ENCODE measurements at places on chromosomes 3 and 15.

DNA sequence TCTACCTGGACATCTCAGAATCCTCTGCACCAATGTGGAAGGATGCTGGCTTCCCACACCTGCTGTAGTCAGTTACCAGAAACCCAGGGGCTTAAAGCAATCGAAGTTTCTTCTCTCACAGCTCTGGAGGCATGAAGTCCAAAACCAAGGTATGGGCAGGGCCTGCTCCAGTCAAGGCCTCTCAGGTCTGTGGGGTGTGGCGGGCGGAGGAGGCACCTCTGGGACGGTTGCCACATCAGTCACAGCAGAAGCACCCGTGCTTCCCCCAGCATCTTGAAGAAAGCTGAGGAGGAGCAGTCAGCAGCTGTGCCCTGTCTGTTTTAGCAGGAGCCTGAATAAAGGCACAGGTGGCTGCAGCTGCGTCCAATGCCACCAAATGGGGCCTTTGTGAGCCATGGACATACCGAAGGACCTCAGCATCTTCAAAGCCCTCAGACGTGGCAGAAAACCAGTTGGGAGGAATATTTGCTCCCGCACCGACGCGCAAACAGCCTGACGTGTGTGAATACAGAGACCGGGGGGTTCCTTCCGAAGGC, 68.9 kb downstream of the TFRC start:
- no peak for DNase-seq

GRCh38 chr3:171199473-171199829, 172.9 kb upstream of the SLC2A2 start:
- DNase-seq: peak; percentile 28

DNA sequence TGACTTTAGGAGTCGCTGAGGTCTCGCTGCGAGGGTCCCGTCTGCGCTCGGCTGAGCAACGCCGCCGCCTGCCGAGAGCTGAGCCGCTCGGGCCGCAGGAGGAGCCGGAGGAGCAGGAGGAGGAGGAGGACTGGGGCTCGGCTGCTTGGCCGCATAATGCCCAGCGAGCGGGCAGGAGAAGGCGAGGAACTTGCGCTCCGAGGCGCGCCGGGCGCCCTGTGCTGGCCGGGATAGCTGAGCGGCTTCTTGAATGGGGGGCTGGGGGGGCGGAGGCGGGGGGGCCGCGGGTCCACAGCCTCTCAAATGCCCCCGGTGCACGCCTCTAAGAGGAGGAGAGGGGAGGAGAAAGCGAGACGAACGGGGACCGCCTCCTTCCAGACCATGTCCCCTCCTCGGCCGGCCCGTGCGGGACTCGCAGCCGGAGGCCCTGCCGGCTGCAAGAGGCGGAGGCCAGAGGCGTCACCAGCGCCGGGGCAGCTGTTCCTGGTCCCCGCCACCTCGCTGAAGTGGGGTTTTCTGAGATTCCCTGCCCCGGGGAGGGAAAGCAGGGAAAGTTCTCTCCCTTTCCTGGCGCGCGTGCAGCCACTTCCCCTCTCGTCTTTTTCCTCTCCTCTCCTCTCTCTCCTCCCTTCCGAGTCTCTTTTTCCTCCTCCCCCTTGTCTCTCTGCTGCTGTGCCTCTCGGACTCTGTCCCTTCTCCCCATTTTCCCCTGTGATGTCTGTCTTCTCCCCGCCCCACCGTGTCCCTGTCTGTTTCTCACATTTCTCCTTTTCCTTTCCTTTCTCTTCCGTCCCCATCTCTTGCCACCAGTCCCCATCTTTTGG, at the start of gene ADAMTS9:
TSS of gene ADAMTS9 (minus strand) at position 220 of the 824 bp plus-strand sequence. CDS start 343 bp downstream, outside the sequence.
- DNase-seq: no peak

DNA sequence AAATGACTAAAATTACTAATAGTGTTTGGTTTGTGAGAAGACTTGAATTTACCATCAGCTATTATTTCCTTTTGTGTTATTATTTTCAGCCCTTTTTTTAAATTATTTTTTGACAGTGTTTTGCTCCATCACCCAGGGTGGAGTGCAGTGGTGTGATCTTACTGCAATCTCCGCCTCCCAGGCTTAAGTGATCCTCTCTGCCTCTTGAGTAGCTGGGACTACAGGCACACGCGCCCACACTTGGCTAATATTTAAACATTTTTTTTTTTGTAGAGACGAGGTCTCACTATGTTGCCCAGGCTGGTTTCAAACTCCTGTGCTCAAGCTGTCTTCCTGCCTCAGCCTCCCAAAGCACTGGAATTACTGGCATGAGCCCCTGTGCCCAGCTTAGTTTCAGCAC, 31.7 kb upstream of the UTS2B start:
- no peak for DNase-seq

- no peak for DNase-seq
These were observed 606 bp upstream of the CD96 start for GRCh38 chr3:111541391-111541790.

- DNase-seq: peak; percentile 67
These were observed 32.7 kb upstream of the ZFAND6 start for GRCh38 chr15:80026754-80027153.

DNA sequence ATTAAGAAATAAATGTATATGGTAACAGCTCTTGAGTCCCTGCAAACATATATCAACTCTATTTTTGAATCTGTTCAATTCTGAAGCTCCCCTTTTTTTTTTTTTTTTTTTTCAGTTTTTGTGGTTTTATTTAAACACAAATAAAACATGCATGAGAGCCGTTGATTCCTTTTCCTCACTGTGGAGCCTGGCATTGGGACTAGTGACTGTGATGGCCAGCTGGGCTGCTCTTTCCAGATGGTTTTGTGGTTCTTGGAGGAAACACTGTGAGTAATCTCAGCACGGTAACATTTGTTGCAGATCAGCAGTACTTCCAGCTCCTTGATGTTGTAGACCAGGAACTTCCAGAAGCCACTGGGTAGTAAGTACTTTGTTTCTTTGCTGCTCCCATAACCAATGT, 15.9 kb downstream of the EMC7 start:
- no peak for DNase-seq

- DNase-seq: no peak
These were observed 69.1 kb upstream of the PROK2 start for GRCh38 chr3:71854096-71854495.

GRCh38 chr15:83413054-83413719, 34.0 kb upstream of the SH3GL3 start:
- DNase-seq: no peak

GRCh38 chr3:138367911-138368310, 19.5 kb downstream of the MRAS start:
- DNase-seq: peak; percentile 94

DNA sequence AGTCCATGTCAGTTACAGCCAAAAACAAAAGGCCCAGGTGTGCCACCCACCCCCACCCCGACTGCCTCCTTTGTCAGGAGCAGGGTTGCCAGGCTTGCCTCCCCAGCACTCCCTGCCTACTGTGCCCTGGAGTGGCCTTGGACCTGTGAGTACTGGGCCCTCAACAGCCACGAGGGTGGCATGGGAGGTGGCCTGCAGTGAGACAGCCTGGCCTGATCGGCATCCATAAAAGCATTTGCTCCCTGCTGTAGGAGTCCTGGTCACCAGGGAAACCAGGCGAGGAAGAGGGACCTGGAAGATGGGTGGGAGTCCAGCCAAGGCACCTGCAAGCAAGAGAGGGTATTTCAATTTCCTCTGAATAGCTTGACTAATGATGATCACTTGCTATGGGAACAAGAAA, 56.4 kb upstream of the KCNMB2 start:
- no peak for DNase-seq

GRCh38 chr3:68121287-68121686, 466.9 kb upstream of the SUCLG2 start:
- DNase-seq: no peak

DNA sequence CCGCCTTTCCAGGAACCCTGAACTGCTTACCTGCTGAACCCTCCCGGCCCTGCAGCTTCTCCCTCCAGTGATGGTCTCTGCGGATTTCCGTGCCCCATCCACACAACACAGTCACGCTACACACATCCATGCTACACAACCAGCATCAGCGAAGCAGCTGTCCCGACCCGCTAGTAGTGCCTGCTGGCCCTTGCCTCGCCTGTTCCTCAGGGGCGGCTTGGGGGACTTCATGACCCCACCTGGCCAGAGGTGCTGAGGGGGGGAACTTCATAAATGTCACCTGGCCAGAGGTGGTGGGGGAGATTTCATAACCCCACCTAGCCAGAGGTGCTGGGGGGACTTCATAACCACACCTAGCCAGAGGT, 530 bp upstream of the TUBGCP5 start:
- no peak for DNase-seq

DNA sequence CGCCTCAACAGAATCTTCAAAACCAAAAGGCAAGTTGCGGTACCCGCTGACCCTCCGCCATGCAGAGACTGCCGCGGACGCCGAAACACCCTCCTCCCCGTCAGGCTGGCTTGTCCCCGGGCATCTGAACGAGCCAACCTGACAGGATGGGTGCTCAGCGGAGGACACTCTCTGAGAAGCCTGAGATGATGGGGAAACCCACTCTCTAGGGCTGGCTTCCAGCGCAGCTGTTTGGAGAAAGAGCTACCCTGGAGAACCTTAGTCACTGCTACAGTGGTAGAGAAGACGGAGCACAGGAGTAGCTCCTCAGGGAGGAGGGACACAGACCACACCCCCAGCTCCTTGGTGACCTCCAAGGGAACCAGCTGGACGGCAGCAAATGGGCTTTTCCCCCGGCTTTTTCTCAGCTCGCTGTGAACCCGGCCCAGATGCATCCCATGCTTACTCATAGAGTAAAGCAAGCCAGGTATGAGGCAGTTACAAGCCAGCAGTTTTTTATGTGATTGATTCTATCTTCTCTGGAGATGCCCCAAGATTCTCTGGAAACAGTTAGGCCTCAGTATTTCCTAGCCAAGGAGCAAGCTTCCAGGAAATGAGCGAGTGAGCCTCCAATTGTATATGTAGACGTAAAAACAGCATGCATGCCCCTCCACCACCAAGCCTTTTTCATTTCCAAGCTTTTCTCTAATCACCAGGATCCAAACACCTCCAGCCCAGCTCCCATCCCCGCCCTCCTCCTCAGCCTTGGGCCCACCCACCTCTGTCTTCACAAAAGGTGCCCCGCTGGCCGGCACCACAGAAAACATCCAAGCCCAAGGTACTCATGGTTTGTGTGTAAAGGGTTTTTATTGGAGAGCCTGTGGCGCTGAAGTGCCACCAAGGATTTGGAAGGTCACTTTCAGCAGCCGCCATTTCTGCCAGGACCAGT, 38.7 kb downstream of the FAM174B start:
- DNase-seq: no peak

Data from inflammatory macrophage (primary cell).